GM04503 (cell line): ENCODE measurements at places on chromosomes 12 and 14.

DNA sequence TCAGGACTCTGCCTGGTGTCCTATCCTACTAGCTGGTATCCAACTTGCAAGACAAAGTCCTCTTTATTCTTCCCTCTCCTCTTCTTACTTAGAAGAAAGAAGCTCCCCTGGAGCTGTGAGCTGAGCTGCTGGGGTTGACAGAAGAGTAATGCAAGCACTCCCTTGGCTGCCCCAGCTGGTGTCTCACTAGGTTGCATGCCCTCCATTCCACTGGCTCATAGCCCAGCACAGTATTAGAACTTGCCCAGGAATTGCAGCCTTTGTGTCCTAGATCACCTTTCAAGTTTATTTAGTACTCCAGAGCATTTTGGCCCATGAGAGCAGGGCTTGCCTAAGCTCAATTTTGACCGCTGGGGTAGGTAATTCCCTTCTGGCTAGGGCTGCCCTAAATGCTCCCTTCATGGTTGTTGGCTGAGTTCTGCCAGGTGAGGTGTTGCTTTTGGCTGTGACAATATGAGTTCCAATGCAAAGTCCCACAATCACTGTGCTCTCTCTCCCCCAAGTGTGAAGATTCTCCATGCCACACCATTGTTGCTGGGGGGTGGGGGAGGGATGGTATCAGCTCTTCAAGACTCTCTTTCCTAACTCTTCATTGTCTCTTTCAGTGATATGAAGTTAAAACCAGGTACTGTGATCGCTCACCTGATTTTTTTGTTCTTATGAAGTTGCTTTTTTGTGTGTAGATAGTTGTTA lies 317.4 kb upstream of the DDHD1 start:
- DNase-seq, result peak; percentile 27

DNA sequence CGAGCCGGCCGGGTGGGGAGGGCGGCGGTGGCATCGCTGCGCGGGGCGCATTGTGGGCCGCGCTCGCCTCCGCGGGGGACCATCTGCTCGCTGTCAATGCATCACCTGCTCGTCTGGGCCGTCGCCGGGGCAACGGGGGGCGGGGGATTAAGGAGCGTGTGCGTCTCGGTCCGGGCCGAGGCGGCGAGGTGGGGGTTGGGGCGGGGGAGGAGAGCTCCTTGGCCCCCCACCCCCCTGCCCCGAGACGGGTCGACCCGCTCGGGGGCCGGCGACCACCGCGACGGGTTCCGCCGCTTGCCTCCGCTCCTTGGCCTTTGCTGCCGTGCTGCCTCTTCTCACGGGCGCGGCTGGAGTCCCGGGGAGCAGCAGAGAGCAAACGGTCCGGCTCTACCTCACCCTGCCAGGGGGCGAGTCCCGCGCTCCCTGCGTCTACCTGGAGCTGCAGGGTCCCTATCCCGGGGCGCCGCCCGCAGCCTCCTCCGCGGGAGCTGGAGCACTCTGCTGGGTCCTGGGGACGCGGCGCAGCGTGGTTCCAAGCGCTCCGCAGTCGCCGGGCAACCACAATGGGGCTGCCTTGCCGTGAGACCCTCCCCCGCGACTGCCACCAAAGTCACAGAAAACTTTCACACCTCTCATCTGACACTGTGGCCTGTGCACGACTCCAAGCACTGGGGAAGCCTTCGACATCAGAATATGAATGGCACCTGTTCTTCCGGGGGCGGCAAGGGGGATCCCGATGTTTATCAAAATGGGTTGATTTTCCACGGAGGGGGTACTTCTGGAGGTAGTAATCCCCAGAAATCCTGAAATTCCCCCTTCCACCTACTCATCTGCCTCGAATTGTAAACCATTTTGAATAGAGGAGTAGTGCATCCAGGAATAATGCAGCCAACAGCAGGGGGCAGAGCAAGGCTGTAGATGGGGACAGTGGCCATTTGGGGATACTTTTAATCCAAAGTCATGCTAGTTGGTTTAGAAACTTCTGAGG lies at the start of gene C12orf42:
Gene C12orf42, minus strand, starts transcription at position 500 of the 988 bp plus-strand sequence. CDS start 17,542 bp downstream, outside the sequence.
- no peak for DNase-seq

- no peak for DNase-seq
Measured at GRCh38 chr14:105022276-105022670, 1.4 kb upstream of the CDCA4 start.

DNA sequence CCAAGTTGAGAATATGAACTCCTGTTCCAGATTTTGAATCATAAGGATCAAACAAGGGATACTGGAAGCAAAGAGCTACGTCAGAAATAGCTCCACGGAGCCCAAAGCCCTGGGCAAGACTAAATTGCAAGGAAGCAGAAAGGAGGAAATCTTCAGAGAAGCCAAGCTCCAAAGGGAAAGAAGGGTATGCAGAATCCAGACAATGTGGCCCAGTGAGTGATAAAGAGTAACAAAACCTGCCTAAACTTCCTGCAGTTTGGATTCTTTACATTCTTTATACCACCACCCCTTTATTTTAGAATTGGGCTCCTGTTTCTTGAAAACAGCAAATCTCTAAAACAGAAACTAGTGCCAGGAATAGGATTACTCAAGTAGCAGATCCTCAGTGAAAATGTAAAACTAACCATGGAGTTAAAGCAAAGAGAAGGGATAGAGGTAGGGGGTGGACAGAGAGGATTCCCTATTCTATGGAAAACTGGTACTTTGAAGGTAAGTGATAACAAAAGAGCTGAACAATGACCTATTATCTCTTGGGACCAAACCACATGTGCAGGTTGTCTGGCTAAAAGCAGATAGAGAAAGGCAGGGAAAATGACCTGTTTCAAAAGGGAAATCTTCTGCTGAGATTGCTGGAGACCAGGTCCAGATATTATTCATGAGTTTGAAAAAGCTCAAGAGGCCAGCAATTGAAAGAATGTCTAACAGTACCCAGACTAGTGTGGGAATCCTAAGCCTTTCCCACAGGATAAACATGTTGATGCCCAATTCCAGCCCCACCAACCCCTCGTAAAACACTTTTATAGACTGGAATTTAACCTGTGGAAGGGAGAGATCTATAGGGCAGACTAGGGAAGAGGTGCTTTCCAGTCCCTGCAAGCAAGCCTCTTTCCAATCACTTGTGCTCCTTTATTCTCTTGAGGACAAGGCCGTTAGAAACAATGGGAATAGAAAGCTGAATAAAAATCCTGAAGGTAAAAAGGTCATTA lies 24.5 kb downstream of the MBIP start:
- DNase-seq, result no peak

GRCh38 chr14:104689109-104689880 lies at the start of gene INF2:
TSS of gene INF2 (plus strand) at chr14:104689618. CDS start at chr14:104701366, 11,748 bp downstream.
- no peak for DNase-seq

DNA sequence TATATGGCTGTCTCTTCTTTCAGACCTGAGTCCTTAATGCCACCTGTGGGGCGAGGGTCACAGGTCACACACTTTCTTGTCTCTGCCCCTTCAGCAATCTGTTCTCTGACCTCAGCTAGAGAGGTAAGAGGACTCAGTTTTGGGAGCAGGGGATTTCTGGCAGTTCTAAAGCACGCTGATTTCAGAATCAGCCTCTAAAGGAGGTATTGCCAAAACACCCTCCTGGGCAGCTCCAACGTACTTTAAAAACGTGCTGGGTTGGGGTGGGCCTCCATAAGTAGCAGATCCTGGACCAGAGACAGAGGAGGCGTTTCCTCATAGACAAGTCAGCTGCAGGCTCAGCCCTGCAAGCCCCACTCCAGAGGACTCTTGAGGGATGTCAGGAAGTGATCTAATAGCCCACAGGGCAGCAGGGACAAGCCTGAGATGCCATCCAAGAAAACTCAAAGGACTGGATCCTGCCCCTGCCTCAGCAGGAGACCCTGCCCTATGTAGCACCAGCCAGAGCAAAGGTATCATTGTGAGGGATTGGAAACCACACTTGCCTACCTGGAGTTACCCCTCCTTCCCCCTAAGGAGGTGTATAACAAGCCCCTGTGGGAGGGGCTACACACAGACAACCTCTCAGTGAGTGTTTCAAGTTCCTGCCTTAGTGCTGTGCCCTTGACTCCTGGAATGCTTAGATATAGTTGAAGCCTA lies 8.5 kb downstream of the CTDSP2 start:
- no peak for DNase-seq

DNA sequence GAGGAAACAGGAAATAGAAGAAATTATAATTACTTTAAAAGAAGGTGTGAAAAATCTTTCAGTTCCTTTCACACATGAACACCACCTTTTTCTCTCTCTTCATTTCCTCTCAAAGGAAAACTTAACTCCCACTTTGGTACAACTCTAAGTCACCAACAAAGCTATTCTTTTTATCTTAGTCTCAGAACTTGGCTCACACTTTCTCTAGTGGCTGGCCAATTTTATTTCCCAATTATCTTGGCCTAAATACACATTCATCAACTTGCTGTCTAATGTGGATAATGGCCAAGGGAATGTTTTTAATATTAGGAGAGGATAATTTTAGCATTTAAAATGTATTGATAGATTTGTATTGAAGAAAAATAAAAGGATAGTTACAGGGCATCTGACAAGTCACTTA lies 64.5 kb upstream of the NAV3 start:
- no peak for DNase-seq

GRCh38 chr12:6782850-6783566 lies 6.3 kb upstream of the CD4 start:
- no peak for DNase-seq

DNA sequence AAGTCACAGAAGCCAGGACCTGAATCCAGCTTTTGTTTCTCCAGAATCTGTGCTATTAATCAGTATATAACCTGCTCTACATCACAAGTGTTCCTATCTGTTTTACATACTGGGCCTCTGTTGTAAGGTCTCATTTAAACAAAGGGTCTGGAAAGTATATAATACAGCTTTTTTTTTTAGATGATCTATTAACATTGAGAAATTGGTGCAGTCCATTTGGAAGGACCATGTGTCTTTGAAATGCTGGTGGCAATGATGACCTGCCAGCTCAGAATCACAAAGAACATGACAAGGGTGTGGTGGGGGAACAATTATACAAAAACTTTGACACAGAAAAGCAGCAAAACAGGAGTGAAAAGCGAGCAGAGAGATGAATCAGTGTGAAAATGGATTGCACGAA lies 164.6 kb downstream of the PPM1H start:
- no peak for DNase-seq

- no peak for DNase-seq
Measured at GRCh38 chr12:14949631-14950030, 11.3 kb upstream of the ERP27 start.

DNA sequence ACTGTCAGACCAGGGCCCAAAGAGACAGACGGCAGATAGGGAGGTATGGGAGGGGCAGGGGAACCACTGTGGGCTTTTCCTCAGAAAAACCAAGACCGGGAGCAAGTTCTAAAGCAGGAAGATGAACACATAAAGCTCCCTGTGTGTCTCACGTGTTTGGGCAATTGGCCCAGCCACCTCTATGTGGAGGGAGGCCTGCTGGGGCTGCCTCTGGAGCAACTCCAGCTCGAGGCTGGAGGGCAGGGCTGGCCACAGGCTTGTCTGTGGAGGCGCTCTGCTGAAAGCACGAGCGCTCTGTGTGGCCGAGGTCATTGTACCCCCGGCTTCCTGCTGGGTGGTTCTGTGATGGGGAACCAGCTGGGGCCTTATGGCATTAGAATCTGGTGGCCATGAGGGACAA lies 36.4 kb downstream of the TRAFD1 start:
- no peak for DNase-seq

DNA sequence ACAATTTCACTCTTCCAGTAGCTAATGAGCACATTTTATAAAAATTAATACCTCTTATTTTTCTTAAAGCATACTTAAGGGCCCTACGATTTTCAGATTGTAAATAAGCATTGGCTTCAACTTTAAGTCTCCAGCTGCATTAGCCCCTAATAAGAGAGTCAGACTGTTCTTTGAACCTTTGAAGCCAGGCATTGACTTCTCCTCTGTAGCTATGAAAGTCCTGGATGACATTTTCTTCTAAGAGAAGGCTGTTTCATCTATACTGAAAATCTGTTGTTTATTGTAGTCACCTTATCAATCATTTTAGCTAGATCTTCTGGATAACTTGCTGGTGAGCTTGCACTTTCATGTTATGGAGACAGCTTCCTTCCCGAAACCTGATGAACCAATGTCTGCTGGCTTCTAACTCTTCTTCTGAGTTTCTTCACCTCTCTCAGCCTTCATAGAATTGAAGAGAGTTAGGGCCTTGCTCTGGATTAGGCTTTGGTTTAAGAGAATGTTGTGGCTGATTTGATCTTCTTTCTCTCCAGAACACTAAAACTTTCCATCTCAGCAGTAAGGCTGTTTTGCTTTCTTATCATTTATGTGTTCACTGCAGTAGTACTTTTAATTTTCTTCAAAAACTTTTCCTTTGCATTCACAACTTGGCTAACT lies 377.1 kb upstream of the RGS6 start:
- DNase-seq, result no peak

DNA sequence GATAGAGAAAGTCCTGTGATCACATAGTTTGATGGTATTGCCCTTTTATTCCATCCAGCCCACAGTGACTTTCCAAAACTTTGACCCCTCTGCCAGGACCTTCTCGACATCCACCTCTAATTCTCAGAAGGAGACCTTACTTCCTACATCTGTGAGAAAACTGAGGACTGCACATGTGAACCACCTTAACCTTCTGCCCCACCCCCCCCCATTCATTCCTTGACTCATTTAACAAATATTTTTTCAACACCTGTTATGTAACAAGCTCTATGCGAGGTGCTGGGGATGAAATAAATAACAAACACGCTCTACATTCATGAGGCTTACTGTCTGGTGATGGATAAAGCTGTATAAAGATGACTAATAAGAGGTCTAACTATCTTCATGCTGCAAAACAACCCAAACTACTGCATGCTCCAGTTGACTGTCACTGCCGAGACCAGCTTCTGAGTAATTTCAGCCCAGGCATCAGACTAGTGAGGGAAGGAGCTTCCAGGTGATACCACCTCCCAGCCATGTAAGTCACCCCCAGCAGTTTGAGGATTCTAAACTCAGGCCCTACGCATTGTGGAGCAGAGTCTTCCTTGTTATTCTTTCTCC lies 1.9 kb upstream of the HAL start:
- DNase-seq, result no peak

GRCh38 chr14:63745858-63746425 lies 18.1 kb upstream of the SGPP1 start:
- DNase-seq, result no peak

DNA sequence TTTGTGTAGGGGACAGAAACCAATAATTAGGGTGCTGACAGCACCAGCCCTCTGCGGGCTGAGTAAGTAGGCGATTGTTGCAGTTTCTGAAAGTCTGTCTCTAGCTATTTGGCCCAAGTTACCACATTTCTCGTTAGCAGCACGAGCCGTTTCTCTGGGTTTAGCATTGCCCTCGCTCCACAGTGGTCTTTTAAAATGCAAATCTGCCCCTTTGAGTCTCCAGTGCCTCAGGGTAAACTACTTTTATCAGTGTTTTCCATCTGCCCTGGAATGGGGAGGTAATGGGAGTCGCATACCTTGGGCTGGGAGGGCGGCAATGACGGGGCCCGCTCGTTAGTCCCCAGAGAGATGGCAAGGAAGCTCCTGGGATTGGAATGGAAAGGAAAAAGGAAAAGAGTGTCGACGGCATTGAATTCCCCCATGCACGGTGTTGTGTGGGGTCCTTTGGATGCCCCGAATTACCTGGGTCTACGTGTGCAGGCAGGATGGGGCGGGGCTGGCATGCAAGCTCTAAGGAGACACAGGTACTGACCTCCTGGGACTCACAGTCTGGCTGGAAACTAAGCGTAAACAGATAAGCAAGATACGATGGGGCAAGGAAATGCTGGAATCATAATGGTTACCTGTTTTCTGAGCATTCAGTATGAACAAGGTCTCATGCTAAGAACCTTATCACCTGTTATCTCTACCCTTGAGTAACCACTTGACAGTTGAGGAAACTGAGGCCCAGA lies 131.8 kb upstream of the MAP1LC3B2 start:
- no peak for DNase-seq
